ENCODE measurements at places on chromosomes 3 and 15. TPM values are rescaled to one million over a fixed set of nuclear protein-coding genes. Genes with fewer than 3 reads are reported as not detected.
A peak's percentile ranks its signal among the peaks of the same experiment; 100 is the strongest.

Gene DUOX1
- total RNA-seq: 1.7 TPM

DNA sequence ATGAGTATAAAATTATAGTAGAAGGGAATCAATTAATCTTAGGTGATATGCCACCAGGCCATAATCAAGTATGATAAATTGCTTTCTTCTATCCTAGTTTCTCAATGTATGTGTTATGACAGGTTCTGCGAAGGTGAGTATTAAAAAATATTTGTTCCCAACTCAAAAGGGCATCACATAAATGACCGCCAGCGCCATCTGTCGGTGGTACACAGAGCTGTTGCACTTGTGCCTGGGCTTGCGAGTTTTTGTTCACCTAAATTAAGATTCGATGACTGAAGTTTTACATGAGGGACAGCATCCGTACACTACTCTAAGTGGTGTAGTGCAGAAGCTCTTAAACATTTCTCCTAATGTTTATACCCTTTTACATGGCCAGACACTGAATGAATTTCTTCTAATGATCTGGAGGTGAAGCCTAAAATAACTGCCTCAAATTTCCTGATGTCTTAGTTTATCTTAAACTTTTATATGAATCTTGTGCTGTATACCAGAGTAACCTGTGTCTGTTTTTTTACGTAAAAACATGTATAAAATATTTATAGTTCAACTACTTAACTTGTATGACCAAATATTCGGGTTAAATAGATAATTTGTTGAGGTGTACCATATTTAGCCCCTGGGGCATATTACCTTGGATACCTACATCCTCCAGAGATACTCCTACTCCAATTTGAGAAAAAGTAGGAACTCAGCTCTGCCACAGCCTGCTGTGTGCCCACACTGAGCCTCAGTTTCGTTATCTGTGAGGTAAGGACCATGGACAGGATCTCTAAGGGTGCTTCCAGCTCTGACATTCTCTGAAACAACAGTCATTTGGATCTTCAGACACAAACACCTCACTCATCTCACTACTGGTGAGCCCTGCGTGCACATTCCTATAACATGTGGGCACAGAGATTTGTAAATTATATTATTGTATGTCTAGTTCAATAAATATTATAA, 365.6 kb downstream of the MAGI1 start:
- peak; percentile 71 for DNase-seq

DNA sequence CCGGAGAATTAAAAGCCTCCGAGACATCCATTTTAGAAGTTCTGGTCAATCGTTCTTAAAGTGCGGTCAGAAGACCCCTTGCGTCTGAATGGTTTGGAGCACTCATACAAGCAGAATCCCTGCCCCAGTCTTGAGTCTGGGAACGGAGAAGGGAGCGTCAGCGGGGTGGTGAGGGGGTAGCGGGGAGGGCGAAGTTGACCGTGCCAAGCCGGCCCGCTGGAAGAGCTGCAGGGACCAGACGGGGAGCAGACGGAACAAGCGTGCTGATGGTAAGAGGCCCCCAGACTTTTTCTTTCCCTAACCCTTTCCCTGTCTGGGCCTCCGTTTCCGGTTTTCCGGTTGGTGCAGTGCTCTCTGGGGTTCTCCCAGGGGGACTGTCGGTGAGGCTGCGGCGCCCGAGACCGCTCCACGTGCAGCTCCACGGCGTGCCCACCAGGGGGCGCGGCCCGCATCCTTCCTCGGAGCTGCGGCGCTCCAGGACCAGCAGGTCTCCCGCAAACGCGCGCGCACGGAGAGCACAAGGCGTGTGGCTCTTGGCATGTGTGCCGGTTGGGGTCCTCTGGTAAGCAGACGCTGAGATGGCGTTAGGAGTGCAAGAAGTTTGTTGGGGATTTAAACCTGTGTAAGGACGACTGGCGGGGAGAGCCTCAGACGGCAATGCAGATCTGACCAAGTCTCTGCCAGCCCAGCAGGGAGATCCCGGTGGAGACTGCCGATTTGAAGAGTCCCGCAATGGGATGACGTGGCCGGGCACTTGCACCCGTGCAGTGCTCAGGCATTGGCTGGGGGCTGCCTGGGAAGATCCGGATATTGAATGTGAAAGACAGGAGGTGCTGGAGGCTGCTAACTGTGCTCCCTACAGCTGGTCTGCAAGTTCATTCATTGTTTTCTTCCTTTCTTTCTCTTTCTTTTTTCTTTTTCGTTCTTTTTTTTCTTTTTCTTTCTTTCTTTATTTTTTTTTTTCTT, 19.2 kb upstream of the CORO2B start:
- peak; percentile 87 for DNase-seq

- DNase-seq: peak; percentile 77
Measured at GRCh38 chr3:71064956-71065763, 518.4 kb downstream of the FOXP1 start.

- DNase-seq: no peak
Measured at GRCh38 chr15:76776969-76777368, 128.2 kb downstream of the SCAPER start.
